ENCODE measurements at places on chromosomes 16 and 17. TPM values are rescaled to one million over a fixed set of nuclear protein-coding genes. Genes with fewer than 3 reads are reported as not detected.
A peak's percentile ranks its signal among the peaks of the same experiment; 100 is the strongest.

GRCh38 chr16:15636392-15636873 lies 6.5 kb downstream of the MARF1 start:
- H3K4me1 ChIP-seq: no peaks in the 10 kb centered on the region
- H3K27ac ChIP-seq: no peak overlapping the region
- no peak overlapping the region for H3K4me3 ChIP-seq
- peaks cover 64% of the 10 kb centered on the region for H3K36me3 ChIP-seq
- no peak for DNase-seq
- no peaks in the 10 kb centered on the region for H3K27me3 ChIP-seq

Gene DDX28
- 10.6 TPM for total RNA-seq

DNA sequence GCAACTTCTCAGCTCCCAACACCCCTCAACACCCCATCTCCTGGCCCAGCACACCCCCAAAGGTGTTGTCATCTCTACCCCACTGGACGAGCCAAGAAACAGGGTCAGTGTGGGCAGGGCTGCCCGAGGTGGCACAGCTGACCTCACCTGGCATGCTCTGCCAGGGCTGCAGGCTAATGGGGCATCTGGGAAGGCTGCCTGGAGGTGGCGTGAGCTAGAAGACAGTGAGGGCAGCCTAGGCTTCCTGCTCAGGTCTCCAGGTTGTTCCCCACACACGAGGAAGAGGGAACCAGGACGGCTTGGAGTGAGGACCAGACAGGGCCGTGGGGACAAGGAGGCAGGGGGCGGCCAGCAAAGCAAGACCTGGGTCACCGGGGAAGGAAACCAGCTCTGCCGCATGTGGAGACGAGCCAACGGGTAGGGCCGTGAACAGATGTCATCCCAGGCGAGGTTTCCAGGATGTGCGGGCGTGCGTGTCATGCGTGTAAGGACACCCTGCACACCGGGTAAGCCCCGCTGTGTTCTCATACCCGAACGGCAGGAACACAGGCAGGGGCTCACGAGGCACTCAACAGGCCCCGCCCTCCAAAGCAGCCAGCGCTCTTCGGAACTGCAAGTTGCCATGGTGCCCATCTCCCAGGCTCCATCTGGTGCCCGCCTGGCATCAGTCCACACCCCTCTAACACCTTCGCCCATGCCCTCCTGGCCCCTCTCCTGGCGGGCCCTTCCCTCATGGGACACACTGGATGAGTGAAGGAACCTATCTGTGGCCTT lies 29.6 kb upstream of the PVALEF start:
- no peaks in the 10 kb centered on the region for H3K4me1 ChIP-seq
- no peaks in the 10 kb centered on the region for H3K36me3 ChIP-seq
- H3K4me3 ChIP-seq: no peak overlapping the region

- no peaks in the 10 kb centered on the region for H3K4me1 ChIP-seq
- no peak overlapping the region for H3K4me3 ChIP-seq
- no peaks in the 10 kb centered on the region for H3K36me3 ChIP-seq
- H3K27ac ChIP-seq: peak overlapping the region; percentile 65
Observed at GRCh38 chr16:17529982-17530760, 59.4 kb upstream of the XYLT1 start.

Data from thymus (tissue), 14 donors.